AG04449 (cell line): ENCODE measurements at places on chromosomes 7 and 10.

GRCh38 chr10:79301754-79302530, 45.3 kb upstream of the PPIF start:
- DNase-seq, result no peak

- no peak for DNase-seq
These were observed 700 bp downstream of the H2BK1 start for GRCh38 chr7:151209588-151209987.

DNA sequence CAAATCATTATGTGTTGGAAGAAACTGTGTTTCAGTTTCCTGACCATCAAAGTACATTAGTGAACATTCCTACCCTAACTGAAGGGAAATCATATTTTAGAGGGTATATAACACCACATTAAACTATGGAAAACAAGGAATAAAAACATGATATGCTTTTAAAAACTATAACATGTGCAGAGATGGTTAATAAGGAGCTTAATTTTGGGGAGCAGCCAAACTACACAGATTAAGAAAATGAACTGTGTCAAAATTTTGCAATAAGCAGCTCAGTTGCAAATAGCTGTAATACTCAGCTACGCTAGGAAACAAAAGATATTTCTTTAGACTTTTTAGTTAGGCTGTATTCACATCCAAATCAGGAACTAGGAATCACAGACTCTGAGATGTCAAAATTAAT, 1115.7 kb upstream of the CELF2 start:
- DNase-seq, result no peak

DNA sequence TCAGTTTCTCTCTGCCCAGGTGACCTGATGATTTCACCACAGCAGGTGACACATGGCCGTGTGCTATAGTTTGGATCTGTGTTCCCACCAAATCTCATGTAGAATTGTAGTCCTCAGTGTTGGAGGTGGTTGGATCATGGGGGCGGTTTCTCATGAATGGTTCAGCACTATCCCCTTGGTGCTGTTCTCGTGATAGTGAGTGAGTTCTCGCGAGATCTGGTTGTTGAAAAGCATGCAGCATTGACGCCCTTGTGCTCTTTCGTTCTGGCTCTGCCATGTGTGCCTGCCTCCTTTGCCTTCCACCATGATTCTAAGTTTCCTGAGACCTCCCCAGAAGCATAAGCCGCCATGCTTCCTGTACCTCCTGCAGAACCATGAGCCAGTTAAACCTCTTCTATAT, 85.2 kb upstream of the C1QL3 start:
- DNase-seq, result no peak

DNA sequence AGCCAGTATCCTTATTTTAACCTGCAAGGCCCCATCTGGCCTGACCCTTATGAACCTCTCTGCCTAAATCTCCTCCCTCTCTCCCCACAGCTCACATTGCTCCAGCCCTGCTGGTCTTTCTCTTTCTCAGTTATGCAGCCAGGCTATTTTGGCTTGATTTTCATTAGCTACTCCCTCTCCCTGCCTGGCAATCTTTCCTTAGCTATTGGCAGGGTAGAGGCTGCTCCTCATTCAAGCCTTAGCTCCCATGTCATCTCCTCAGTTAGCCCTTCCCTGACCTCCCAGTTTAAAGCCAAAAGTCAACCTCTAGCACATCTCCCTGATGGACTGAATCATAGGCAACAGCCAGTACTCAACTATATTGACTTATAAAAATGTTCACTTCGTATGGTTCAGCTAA, 214.4 kb upstream of the CELF2 start:
- no peak for DNase-seq

DNA sequence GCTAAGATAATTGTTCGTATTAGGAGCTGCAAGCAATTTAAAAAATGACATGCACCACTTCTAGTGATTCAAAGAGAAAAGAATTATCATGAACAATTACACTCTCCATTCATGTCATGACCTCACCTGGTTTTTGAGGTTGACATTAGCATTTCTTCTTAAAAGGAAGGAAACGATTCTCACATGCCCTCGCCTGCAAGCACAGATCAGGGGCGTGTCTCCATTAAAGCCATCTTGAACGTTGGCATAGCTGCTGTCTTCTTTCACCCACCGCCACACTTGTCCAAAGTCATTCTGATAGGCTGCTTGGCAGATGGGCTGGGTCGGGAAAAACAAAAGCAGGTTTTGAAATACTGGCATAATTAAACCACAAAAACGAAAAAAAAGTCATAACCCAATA, 19.9 kb downstream of the ANKRD22 start:
- no peak for DNase-seq

DNA sequence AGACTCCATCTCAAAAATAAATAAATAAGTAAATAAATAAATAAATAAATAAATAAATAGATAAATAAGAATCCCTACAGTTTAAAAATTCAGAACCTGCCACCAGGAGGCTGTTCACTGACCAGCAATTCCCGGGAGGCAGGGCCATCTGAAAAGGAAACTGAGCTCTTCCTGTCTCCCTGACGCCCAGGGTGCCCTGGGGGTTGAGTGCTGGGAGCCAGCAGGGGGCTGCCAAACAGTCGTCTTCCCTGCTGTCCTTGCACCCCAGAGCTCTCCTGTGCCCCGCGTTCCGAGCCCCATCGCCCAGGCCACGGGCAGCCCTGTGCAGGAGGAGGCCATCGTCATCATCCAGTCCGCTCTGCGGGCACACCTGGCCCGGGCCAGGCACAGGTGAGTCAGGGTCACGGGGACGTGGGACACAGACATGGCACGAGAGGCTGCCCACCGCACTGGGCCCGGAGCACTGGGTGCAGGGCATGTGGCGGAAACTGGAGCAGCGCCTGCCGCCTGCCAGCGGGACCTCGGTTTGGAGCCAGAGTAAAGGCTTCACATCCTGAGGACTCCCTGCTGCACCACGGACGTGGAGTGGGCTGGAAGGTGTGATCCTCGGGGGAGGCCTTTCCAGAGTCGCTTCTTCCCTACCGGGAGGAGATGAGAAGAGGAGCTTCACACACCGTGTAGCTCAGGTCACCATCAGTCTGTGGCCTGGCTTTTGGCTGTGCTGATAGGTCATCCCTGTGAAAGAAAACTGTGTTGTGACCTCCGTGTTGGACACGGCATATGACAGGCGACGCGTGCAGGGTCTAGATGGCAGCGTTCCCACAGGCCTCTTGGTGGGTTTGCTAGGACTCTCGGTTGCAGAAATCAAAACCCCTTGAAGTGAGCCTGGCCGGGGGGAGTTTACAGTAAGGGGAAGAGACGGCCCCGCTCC, 25.9 kb upstream of the TTYH3 start:
- no peak for DNase-seq

- no peak for DNase-seq
These were observed 23.5 kb downstream of the HTR7 start for GRCh38 chr10:90834326-90834725.

GRCh38 chr10:132547421-132547861, 9.9 kb downstream of the INPP5A start:
- no peak for DNase-seq

DNA sequence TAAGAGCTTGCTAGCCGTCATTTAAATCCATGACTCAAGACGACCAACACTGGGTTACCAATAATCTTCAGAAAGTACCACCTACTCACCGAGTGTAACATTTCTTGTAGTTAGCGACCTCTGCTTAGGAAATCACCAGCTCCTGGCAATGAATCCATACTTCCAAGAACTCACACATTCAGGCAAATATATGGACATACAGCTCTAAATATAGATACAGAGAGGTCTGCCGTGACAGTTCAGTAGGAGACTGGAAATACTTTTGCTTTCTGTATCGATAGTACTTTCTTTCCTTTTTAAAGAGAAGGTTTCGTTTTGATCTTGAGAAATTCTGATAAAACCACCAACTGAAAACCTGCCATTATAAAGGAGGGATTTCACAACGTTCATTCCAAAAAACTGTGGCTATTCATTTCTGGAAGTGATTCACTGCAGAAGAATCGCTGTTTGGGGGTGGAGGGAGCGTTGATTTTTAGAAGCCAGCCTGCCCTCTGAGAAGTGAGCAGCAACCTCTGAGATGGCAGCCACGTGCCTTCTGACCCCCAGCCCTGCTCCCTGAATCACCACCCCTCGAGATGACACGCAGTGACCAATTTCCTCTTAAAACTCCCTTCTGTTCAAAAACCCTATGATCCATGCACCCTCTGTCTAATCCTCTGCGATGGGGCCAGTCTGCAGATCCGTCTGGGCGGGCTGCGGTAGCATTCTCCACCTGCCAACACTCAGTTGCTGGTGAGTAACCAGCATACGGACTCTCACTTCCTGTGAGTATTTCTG, 179.0 kb upstream of the KLF14 start:
- DNase-seq, result peak; percentile 93

DNA sequence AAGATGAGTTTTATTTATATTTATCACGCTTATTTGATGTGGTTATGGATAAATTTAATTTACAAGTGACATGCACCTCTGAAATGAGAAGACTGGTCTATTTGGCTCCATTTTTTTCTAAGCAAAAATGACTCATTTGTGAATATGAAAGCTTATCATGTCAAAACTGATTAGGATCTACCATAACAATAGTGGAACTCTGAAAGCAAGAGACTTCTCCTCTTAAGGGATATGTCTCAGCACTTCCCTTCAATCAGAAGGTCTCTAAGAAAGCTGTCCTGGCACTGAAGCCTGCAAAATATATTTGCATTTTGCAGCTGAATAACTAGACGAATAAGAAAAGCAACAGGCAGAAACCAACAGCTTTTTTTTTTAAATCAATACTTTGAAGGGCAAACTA, 12.7 kb downstream of the FAS start:
- no peak for DNase-seq

DNA sequence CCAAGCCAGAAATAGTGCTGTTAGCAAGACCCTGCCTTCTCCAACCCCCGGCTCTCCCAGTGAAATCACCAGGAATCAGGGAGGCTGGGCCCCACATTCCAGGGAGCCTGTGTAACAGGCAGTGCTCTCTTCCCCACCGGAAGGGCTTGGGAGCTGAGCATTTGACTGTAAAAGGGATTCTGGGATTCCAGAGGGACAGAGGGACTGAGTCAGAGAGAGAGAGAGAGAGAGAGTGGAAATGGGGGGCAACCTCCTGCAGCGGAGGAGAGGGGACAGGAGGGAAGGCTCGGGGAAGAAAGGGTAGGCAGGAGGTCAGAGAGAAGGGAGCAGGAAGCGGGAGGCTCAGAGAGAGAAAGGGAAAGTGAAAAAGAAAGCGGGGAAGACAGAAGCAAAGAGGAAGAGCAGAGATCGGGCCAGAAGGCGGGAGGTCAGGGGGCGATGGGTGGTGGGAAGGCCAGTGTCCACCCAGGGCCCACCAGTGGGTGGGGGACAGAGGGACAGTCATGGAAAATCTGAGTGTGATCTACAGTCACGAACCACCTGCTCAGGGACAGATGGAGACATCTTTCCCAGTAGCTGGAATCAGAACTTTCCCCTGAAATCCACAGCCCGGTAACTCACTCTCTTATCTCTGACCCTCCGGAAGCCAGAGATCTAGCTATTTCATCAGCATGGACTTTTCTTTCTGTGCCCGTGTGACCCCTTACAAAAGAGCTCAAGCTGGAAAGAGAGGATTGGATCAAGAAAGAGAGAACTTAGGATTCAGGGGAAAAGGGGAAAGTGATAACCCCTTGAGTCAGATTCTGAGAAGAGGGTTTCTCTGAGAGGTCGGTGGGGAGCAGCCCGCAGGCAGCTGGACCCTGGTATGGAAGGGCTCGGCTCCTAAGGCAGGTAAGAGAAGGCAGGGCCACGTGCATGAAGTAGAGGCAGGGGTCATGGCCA, 4.6 kb upstream of the SERPINE1 start:
- peak; percentile 98 for DNase-seq

GRCh38 chr10:71191551-71192076, 20.8 kb upstream of the UNC5B start:
- no peak for DNase-seq

- no peak for DNase-seq
These were observed 40.0 kb downstream of the ETV1 start for GRCh38 chr7:13949445-13949844.

DNA sequence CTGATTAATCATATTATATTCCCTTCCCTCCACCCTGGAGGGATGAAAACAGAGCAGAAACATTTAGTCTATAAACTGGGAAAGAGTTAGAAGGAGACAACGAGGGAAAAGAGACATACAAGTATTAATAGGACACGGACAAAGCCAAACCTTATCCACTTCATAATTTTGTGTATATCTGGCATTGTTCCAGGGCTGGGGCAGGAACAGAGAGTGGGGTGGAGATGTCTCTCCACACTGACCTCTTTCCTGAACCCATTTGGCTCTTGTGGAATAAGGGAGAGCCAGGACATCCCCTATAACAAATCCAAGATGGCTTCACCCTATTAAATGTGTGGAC, 43.7 kb upstream of the TSPAN33 start:
- no peak for DNase-seq

- no peak for DNase-seq
These were observed 137.4 kb downstream of the HGF start for GRCh38 chr7:81632418-81632817.

DNA sequence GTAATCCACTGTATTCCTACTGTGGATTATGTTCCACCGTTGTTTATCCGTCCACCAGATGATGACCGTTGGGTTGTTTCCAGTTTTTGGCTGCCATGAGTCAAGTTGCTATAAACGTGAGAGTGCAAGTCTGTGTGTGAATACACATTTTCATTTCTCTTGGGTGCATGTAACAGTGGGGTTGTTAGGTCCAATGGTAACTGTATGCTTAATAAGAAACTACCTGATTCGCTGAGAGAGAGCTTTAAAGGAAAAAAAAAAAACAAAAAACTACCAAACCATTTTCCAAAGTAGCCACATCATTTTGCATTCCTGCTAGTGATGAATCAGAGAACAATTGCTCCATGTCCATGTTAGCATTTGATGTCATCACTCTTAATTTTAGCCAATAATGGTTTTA, 15.9 kb downstream of the UBN2 start:
- no peak for DNase-seq

- no peak for DNase-seq
These were observed 745.4 kb downstream of the PHTF2 start for GRCh38 chr7:78543976-78544375.

DNA sequence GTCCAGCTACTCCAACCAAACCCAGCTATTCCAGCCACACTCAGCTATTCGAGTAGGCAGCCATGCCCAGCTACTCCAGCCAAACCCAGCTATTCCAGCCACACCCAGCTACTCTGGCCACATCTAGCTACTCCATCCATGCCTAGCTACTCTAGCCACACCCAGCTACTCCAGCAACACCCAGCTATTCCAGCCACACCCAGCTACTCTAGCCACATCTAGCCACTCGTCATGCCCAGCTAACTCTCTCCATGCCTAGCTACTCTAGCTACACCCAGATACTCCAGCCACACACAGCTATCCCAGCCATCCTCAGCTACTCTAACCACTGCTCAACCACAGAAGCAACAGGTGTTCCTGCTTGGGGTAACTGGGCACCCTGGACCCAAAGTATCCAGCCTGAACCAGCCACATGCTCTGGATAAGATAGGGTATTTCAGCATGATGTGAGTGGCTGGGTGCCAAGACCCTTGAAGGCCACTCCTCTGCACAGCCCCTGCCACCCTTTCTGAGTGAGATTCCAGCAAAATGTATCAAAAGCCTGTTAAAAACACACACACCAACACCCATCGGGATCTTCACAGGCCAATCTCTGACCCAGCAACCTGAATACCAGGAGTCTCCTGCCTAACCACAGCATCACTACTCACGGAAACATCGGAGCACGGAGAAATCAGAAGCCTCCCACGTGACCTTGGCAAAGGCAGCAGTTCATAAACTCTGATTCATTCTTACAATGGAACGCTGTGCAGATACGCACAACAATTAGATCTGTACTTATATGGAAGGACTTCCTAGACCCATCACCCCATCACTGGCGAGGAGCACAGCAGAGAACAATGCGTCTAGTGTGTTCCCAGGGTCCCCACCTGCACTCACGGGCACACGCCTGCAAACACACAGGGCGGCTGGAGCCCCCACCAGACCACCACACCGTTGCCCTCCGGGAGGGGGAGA, 51.8 kb upstream of the DNAAF5 start:
- DNase-seq, result no peak

GRCh38 chr10:4312051-4312835, 513.8 kb upstream of the AKR1E2 start:
- no peak for DNase-seq
